Bronchus fibroblast of lung (primary cell): ENCODE measurements at places on chromosomes 1 and 21. TPM values are rescaled to one million over a fixed set of nuclear protein-coding genes. Genes with fewer than 3 reads are reported as not detected.

CLDN17 gene
- total RNA-seq: not detected in 2 replicates

PRAMEF5 gene
- total RNA-seq: not detected in 2 replicates

PTPN14 gene
- 16.5 and 19.2 TPM in 2 replicates for total RNA-seq

ACKR1 gene
- total RNA-seq: not detected in 2 replicates

CD52 gene
- not detected in 2 replicates for total RNA-seq

NIT1 gene
- total RNA-seq: 30.8 and 38.8 TPM in 2 replicates

UTS2 gene
- total RNA-seq: 0.17 TPM in 1 of 2 replicates, not detected in the other

NRIP1 gene
- 10.4 and 14.1 TPM in 2 replicates for total RNA-seq

MAEL gene
- total RNA-seq: not detected in 2 replicates

KRTAP10-1 gene
- total RNA-seq: not detected in 2 replicates

TNNI3K gene
- not detected in 2 replicates for total RNA-seq

KRTAP12-2 gene
- total RNA-seq: not detected in 2 replicates

SLC9C2 gene
- total RNA-seq: not detected in 2 replicates

MAPKAPK2 gene
- total RNA-seq: 39.5 and 45.9 TPM in 2 replicates

OR2AK2 gene
- total RNA-seq: not detected in 2 replicates

EPRS1 gene
- total RNA-seq: 76.6 and 96.2 TPM in 2 replicates

SLC1A7 gene
- not detected in 2 replicates for total RNA-seq

GSTM1 gene
- total RNA-seq: not detected in 2 replicates

SLAMF6 gene
- not detected in 2 replicates for total RNA-seq

APCS gene
- total RNA-seq: not detected in 2 replicates

PROX1 gene
- total RNA-seq: under 0.01 TPM in 1 of 2 replicates, not detected in the other
